HT-29 (cell line): ENCODE measurements at places on chromosomes 2 and 18. TPM values are rescaled to one million over a fixed set of nuclear protein-coding genes. Genes with fewer than 3 reads are reported as not detected.

- no peak for DNase-seq
Observed at GRCh38 chr2:220396287-220396686, 768.9 kb downstream of the SLC4A3 start.

DNA sequence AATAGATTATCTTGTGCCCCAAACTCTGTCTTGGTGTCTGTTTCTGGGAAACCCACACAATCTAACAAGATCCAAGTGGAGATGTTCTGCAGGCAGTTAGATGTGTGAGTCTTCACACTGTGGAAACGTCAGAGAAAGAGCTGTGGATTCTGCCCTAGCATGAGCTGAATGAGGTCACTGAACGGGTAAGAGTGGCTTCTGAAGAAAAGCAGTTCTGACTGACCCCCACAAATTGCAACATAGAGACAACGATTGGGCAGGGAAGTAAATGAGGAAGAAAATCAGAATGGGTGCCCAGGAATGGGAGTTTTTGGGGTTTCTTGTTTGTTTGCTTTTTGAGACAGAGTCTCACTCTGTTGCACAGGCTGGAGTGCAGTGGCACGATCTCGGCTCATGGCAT is 12.9 kb upstream of the RPL37A start:
- DNase-seq: no peak

DNA sequence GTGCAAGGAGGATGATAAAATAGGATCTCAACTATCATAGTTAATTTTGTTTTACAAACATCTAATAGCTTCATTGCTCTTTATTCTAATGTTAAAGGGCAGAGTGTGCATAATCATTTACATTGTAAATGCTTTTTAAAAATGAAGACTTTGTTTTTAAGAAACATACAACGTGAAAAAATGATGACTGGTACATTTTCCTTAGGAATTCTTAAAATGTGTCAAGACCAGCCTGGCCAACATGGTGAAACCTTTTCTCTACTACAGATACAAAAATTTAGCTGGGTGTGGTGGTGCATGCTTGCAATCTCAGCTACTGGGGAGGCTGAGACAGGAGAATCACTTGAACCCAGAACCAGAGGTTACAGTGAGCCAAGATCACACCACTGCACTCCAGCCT is 179.0 kb downstream of the PDE1A start:
- DNase-seq: no peak

DNA sequence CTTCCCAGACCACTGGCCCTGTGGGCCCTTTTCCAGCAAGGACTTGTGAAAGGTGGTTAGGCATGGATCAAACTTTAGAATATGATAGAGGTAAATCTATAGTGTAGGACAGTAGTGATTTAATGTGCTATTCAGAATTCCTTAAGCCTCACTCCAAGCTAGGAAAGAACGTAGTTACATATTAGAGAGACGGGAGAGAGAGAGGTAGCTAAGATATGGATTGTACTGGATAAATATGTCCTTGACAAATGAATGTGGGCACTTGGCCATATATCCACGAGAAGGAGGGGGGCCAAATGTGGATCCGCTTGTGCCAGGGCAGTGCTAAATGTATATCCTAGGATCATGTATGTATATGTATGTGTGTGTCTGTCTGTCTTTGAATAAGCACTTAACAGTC is 6.5 kb downstream of the KCNJ3 start:
- DNase-seq: no peak

DNA sequence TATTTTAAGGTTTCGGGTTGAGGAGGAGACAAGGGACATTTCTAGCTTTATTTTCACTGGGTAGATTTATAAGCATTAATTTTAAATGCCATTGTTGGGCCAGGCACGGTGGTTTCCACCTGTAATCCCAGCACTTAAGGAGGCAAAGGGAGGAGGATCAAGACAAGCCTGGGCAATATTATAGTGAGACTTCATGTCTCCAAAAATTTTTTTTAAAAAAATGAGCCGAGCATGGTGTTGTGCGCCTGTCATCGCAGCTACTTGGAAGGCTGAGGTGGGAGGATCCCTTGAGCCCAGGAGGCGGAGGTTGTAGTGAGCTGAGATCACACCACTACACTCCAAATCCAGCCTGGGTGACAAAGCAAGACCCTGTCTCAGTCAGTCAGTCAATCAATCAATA is 45.0 kb downstream of the MBD5 start:
- no peak for DNase-seq

DNA sequence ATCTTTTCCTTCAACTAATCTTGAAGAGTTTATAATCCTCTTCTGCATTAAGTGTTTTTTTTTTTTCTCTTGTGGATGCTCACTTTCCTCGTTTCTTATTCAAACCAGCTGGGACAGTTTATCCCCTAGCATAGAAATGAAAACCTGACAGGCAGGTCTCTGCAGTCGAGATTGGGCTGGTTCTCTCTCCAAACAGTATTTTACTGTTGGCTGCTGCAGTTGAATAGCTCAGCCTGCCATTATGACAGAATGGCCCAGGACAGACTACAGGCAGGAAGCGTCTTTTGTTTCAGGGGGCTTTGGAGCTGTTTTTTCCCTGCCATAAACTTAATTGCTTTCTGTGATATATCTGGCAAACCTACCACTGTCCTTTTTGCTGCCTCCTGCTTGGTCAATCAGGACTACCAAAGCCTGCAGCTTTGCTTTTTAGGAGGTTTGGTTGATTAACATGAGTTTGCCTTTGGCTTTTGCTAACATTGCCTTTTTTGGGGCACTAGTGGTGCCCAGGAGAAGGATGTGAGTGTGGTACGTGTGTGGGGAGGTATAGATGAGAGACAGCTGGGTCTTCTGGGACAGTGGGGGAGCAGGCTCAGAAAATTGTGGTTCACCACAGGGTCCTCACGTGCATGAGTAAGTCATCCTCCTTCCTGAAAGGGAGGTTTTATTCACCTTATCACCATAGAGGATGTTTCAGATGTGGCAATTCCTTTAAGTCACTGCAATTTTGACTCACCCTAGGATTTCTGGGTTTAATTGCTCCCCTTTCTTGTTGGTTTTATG is 128.7 kb downstream of the LYPD6B start:
- no peak for DNase-seq

DNA sequence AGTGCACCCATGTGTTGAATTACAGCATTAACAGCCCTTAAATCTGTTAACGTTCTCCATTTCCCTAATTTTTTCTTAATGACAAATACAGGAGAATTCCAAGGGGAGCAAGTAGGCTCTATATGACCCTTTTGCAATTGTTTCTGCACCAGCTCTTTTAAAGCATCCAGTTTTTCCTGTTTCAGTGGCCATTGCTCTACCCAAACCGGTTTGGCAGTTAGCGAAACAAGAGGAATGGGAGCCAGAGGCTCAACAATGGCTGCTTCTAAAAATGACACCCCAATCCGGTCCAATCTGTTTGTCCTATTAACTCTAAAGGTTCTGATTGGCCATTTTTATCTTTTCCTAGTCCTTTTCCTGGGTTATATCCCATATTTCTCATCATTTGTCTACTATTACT is 15.1 kb upstream of the SUCLG1 start:
- DNase-seq: peak; percentile 92

DNA sequence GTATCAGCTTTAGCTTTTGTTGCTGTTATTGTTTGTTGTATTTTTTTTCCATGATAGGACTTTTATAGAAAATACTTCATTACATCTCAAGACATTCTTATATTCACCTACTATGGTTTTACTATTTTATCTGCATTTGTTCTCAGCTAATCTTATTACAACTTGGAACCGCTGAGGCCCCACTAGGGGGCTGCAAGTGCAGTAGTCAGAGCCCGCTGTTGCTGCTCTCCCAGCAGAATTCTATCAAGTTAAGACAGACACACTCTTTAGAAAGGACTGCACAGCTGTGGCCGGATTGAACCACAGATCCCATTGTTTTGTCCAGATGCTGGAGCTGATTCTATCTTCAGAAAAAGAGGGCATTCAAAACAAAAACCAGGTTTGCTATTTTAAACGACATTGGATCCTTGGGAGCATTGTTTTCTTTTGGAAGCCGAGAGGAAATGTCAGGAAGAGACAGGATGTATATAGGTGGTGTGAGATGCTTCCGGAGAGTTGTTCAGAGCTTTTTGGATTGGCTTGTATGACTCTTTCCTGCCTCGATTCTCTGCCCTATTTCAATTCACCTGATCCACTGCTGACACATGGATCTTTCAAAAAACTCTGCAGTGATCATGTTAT is 105.7 kb upstream of the GAREM1 start:
- DNase-seq: peak; percentile 2

DNA sequence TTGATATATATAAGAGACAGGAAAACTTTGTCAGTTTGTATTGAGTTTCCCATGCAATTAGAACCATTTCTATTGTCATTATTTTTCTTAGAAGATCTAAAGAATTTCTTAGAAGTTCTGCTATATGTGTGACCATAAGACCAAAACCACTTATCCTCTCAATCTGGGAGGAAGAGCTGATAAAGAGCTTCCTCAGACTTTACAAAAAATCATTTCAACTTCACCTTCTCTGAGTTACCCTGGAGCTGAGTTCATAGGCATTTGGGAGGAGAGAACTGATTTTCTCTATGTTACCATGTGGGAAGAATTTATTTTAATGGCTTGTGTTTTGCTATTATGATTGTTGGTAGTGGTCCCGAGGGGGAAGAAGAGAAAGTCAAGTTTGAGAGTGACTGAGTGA is 329.3 kb downstream of the GPD2 start:
- no peak for DNase-seq

- DNase-seq: no peak
Observed at GRCh38 chr2:85732467-85733120, 21.2 kb upstream of the ATOH8 start.

DNA sequence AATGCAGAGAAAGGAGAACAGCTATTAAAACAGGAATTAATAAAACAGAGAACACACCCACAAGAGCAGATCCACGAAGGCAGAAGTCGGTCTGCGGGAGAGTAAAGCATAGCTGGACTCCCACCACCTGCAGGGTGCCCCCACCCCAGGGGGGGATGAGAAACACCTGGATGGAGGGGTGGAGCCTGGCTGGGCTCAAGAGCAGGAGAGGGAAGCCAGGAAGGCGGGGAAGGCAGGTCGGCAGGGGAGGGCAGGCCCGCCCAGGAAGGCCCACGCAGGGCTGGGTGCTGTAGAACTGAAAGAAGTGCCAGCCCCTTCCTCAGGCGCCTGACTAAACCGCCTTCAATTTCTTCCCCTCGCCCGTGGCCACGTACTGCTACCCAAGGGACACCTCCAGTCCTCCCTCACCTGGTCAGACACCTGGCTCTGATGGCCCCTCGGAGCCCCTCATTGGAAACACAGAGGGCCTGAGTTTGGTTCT is 175.4 kb downstream of the HDAC4 start:
- peak; percentile 25 for DNase-seq

GRCh38 chr2:62408241-62408677 is 97.7 kb downstream of the TMEM17 start:
- DNase-seq: no peak

- DNase-seq: no peak
Observed at GRCh38 chr2:191687867-191688266, 9.9 kb downstream of the NABP1 start.

DNA sequence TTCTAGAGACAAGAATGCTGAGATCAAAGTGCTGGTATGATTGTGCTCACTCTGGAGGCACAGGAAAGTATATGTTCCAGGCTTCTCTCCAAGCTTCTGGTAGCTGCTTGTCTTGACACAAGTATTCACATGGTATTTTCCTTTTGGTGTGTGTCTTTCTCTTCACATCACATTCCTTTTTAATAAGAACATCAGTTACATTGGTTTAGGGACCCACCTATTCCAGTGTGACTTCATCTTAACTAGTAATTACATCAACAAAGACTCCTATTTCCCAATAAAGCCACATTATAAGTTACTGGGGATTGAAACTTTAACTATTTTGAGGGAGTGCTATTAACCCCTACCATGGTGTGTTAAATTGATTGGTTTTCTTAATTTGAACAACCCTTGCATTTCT is 119.1 kb downstream of the FSIP2 start:
- DNase-seq: no peak

DNA sequence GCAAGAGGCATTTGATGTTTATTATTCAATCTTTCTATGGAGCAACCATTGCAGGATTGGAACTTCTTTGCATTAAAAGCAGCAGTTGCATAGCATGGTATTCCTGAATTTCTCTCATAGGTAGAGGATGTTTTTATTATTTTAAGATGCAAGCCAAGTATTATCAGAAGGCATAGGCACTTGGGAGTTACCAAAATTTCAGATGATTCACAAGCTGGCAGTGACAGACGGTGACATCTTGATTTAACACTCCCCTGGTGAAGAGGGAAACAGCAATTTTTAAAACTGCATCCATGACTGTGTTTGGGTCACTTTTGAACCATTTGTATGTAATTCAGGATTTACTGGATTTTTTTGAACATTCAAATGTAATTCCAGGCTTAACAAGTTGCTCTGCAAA is 654.3 kb downstream of the SLC4A3 start:
- DNase-seq: no peak

DNA sequence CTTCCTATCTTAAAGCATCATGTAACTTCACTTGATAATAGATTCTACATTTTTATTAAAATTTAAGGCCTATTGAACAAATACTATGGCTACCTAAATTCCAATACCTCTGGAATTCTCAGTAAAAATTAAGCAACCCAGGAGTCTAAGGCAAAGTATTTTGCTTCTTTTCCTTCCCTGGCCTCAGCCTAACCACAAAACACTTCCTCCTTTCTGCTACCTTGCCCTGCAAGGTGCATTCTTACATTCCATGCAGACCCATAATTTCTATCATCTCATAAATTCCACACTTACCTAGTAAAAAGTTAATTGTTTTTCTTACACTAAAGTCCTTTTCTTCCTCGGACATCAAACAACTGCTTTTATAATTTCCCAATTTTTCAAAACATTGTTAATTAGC is 3.7 kb downstream of the MBOAT2 start:
- peak; percentile 35 for DNase-seq

DNA sequence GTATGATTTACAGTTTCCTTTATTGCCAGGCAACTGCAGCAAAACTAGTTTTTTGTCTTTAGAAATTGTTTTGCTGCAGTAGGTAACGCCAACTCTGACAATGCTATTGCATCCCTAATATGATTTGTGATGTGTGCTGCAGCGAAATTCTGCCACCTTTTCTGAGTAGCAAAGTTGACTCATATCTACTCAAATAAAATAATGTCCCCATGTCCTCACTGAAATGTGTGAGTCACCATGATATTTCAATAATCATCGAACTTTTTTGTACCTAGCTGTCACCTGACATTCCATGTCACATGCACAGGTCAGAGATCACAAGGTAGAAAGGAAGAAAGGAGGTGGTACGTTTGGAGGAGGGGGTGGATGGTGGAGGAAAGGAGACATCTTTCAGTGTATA is 205.0 kb downstream of the RAD51AP2 start:
- DNase-seq: no peak

- DNase-seq: no peak
Observed at GRCh38 chr2:149021271-149021719, 17.2 kb upstream of the LYPD6B start.

The NUP35 gene
- 14.1 and 14.6 TPM in 2 replicates for total RNA-seq

The PRKAG3 gene
- total RNA-seq: not detected in 2 replicates

The SF3B1 gene
- total RNA-seq: 92.5 and 95.8 TPM in 2 replicates

The AGFG1 gene
- 38.0 and 40.9 TPM in 2 replicates for total RNA-seq
